Fibroblast of skin of scalp (primary cell): ENCODE measurements at places on chromosomes 2 and 18.
A peak's percentile ranks its signal among the peaks of the same experiment; 100 is the strongest.

- DNase-seq: no peak
Measured at GRCh38 chr2:239532859-239533258, 132.0 kb upstream of the HDAC4 start.

GRCh38 chr2:65177751-65178442 is 48.0 kb upstream of the RAB1A start:
- DNase-seq: no peak

DNA sequence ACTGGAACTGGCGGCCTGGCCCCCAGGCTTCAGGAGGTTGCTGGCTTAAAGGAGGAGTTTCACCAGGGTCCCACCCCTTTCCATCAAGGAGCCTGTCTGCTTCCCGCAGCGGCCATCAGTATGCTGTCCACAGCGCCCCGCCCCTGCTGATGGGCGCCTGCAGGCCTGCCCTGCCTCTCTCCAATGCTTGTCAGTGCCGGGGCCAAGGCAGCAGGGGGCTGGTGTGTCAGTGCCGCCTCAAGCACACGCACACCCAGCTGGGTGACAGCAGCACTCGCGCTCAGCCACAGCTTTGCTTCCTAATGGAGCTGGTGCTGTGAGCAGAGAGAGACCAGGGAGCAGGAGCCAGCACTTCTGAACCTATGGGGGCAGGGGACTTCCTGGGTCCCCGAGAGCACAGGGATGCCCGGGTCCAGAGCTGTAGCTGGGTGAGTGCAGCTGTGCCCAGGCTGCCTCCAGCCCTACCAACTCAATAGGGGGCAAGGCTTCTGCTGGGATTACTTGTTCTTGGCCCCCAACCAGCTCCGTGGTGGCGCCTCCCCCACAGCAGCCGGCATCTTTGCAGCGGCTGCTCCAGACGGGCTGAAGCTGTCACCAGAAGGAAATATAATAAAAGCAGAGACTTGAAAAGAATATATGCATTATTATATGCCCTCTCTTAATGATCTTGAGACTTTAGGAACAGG is 377.2 kb upstream of the LRATD1 start:
- no peak for DNase-seq

GRCh38 chr2:38394903-38395341 is 17.8 kb upstream of the ATL2 start:
- DNase-seq: peak; percentile 67

DNA sequence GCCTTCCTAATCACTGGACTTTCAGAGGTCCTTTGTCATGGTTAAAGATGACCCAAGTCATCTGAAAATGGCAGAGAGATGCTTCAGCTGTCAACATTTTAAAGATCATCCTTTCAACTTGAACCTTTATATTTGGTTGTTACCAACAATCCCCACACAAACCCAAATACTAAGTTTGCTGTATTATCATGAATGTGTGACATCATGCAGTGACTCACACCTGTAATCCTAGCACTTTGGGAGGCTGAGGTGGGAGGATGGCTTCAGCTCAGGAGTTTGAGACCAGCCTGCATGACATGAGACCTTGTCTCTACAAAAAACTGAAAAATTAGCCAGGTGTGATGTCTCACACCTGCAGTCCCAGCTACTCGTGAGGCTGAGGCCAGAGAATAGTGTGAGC is 55.2 kb upstream of the NRP2 start:
- DNase-seq: no peak

DNA sequence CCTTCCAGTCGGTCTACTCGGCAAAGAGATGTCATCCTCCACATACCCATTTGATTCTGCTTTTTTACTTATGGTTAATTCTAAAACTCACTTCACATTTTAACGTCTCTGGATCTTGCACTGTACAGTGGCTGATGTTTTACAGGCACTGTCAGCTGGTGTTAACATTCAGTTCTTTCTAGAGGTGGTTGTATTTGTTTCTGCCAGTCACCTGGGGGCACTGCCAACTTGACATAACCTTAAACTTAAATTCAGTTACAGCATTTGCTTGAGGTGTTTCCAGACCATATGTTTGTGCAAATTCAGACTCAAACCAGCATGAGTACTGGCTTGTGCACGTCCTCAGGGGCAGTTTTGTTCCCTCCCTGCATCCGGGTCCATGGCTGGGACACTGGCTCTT is 5.3 kb upstream of the TMEM185B start:
- no peak for DNase-seq

DNA sequence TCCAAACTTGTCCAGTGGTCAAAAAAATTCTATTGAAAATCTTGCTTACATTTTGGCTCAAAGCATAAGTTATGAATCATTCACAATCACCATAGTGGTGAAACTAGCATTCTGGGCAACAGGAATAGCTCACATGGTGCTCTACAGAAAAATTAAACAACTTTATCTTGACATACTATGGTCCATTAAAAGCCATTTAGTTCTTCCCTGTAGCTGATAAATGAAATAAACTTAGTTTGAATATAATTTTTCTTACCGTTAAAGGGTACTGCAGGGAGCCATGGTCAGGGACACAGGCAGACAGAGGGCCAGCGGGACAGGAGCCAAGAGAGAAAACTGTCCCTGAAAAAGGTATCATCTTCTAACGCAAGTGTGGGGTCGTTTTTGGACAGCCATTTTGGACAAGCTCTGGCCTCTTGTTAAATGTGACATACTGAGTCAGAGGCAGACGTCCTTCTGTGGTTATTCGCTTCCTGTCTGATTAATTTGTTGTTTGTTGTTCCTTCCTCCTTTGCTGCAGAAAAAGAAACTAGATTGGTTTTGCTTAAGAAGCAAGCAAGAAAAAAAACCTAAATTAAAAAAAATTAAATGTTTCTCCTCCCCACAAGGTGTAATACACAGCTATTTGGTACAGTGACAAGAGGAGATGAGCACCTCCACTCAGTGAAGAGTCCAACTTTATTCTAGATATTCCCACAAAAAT is at the start of gene WIPF1:
WIPF1 (minus strand) TSS at position 460 of the 703 bp plus-strand sequence. CDS start 12,231 bp downstream, outside the sequence.
- DNase-seq: peak; percentile 54

GRCh38 chr18:22913861-22914260 is 19.3 kb upstream of the RBBP8 start:
- DNase-seq: no peak

DNA sequence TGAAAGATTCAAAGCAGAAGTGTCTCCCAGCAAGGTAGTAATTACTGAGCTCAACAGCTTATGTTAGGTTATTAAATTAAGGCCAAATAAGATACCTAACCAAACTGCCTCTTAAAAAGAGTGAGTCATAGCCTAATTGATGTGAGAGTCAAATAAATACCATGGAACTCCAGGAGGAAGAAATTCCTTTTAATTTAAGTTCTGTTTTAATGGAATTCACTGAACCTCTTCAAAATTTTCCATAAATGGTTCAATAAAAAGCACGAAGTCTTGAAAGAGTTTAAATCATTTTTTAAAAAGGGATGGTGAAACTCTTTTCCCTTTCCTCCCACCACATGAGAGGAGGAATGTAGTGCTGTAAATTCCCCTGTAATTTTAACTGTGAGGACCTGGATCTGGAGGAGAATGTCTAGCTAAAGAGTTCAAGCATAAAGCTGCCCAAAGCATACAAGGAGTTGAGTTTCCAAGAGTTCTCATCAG is 180.8 kb upstream of the MMADHC start:
- peak; percentile 47 for DNase-seq

DNA sequence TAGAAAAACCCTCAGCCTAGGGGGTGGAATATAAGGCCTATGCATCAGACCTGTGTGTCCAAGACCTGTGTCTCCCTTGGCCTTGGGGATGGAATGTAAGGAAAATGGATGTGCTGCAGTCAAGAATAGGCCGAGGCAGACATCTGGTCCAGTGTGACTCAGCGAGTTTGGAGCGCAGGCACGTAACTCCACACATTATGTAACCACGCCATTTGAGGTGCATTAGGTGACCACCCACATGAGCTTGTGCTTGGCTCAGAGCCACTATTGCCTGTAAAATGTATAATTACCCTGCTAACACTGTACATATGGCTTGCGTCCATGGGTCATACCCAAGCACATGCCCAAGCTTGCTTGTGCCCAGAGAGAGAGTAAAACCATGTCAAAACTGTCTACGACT is 580.9 kb upstream of the HNMT start:
- no peak for DNase-seq

DNA sequence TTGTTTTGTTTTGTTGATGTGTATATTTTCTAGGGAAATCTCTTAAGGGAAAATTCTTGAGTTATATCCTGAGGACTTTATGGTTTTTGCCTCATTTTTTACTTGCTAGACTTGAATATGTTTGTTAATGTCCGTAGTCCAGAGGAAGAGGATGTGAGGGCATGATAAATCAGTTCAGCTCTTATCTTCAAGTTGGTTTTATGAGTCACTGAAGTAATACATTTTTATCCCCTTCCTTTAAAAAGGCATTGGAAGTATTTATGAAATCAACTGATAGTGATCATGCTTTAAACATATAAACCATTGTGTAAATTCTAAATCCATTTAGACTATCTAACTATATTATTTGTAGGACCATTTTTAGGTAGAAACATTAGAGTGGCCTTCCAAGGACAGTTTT is 43.9 kb upstream of the CYBRD1 start:
- DNase-seq: no peak

DNA sequence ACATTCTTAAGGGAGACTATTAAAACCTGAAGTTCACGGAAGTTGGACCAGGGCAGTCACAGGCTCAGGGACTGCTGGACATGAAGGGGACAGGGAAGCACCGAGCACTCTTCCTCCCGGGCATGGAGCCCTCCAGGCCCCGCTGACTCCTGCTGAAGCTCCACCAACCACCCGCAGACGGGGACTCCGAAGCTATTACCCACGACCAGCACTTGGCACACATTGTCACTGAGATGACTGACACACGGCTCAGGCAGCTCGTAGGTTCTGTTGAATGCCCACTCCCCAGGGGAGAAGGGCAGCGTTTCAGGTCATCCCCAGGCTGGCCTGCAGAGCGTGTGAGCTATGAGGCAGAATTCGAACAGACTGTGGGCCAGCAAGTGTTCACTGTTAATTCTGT is 234.8 kb downstream of the NDUFA10 start:
- no peak for DNase-seq

DNA sequence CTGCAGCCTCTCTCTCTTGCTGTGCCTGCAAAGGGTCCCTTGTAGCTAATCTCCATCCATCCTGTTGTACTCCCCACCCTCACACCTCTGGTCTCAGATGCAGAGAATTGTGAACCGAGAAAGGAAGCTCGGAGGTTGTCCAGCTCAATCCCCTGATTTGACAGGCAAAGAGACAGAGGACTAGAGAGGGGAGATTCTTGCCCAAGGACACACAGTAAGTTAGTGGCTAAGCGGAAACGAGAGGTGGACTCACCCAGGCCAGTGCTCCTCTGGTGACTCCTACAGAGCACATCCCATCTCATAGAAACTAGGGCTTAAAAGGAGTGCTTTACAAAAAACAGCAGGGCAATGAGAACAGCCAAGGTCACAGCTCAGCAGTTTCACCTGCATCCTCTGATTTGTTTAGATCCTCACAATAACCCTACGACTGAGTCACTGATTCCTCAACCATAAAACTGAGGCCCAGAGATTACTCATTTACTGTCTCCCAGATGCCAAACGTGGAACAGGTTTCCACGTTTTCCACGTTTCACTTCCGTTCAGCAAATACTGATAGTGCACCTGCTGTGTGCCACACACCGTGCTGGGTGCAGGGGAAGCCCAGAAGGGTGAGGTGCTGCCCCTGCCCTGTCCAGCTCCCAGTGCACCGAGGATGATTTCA is 22.1 kb downstream of the EHD3 start:
- DNase-seq: no peak

GRCh38 chr2:161913865-161914264 is 160.2 kb downstream of the DPP4 start:
- peak; percentile 75 for DNase-seq

- peak; percentile 37 for DNase-seq
Measured at GRCh38 chr2:224094413-224094812, 55.3 kb upstream of the SERPINE2 start.

- DNase-seq: no peak
Measured at GRCh38 chr2:52336951-52337350, 1305.0 kb upstream of the NRXN1 start.

GRCh38 chr18:57666818-57667497 is 45.3 kb upstream of the NARS1 start:
- DNase-seq: peak; percentile 36

DNA sequence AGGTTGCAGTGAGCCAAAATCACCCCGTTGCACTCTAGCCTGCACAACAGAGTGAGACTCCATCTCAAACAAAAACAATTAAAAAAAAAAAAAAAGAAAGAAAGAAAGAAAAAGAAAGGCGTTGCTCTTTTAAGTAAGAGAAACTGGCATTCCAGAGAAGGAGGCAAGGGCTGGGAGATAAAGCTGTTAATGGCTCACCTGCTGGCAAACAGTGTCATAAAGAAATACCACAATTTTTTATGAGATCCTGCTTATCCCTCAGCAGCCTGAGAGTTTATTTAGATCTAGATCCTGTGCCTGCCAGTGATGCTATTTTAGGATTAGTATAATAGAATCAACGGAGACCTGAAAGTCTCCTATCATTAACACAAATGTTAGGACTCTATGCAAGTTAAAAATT is 16.3 kb downstream of the SLC19A3 start:
- no peak for DNase-seq

DNA sequence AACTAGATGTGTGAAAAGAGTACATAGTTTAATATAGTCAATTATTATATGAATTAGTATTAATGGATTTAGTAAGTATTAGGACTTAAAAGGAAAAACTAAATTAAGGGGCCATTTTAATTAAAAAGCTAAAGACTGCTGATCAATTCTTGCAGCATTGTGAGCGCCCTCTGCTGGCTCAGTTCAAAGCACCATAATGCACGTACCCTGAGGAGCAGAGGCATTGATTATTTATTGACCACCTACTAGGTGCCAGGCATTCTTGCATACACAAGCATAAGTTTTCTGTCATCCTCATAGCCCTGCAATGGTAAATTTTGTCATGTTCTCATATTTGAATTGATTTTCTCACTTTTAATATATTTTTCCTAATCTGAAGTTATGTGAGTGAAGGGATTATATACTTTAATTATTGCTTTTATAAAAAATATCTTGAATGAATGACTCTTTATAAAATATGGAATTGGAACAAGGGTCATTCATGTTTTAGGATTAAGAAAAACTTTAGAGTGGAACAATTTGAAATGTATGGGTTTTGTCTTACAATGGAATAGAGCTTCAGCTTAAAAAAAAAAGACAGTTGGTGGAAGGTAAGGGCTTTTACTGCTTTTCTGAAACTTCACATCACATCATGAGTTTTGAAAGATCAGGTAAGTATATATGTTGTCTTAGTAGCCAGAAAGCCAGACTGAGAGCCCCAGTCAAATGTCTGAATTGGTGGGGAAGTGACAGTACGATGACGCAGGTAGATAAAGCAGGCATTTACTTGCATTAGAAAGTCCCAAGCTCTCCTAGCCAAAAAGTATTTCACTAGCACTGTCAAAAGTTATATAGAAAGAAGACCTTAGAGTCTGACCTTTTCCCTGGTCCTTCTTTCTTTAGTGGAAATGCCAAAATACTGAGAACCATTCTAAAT is 9.7 kb downstream of the ITGA4 start:
- DNase-seq: peak; percentile 53

DNA sequence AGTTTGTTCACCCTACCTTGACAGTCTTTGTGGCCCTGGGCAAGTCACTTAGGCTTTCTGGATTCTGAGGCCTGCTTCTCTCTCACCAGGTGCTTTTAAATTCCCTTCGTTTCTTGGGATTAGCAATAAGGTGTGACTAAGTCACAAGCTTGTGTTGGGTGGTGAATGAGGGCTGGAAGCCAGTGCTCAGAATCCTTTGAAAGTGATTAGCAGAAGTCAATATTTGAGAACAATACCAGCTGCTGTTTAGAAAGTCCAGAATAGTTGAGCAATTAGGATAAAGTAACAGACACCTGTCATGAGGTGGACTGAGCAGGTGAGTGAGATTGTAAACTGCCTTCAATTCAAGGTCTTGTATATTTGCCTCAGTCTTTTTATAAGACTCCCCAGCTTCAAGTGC is 19.3 kb upstream of the MGAT5 start:
- DNase-seq: no peak

- DNase-seq: peak; percentile 94
Measured at GRCh38 chr2:160584972-160585494, 91.4 kb upstream of the RBMS1 start.
